ENCODE measurements at places on chromosomes 3 and 15.

DNA sequence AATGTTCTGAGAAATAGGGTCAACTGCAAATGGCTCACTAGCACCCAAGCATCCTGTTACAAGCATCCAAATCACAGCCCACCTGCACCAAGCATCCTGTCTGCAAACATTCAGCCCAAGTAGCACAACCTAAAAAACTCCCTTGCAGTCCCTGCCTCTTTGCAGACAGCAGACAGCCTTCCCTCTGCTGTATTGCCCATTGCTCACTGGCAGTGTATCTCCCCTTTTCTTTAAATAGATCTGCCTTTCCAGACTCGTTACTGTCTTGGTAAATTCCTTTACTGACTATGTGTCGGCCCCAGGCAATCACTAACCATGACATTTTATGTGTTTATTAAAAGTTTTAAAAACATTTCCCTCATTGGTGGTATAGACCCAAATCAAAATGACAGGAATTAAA is 155.4 kb downstream of the ADAMTSL3 start:
- DNase-seq: no peak

- no peak for DNase-seq
These were observed 230.2 kb downstream of the GBE1 start for GRCh38 chr3:81531263-81531662.

DNA sequence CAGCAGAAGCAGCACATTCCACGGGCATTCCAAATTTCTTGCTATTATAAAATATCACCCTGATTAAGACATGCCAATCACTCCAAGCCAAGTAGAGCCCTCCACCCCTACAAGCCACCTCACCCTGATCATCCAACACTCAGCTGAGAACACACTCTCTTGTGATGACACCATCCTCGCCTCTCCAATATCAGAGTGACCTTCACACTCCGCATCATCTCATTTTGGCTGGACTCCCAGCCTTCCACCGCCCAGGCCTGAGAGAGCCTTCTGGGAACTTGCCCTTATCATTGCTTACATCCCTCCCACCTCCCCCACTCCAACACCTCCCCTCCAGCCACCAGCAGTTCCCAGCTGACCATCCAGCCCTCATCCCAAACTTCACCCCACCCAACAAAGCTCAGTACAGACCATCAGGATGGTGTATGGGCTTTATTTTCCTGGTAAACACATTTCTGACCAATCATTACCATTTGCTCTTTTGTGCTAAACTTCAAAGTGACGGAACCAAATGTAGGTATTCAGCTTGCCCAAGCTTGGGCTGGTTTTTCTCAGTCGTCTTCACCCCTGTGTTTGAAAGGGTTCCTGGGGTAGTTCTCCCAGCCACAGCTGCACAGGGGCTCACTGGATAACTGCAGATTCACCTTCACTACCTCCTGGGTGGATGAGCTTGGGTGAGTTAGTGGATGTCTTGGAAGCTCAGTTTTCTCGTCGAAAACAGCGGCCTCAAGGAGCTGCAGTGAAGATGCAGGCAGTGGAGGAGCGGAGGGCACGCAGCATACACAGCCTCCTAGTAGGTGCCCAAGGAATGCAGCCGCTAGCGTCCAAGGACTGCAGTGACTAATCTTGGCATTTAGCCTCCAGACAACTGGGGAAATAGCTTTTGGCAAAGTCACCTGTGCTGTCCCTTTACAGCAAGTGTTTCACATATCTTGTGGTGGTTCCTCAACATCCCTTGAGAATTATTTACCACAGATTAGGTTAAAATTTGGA is 115.1 kb downstream of the LIPC start:
- no peak for DNase-seq

DNA sequence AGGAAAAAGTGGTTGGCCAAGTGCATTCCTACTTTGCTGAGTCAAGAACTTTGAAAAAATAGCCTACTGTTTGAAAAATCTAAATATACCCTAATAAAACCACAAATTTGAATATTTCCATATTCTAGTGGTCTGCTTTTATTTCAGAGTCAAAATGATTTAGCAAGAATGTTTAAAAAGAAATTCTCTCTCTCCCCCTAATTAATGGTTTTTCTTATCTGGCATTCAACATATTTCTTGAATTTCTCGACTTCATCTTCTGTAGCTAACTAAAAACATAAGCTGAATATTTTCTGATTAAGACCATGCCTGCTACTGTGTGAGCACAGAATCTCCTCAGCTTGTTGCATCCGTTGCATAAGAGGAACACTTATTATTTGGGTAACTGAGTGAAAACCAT is 563.5 kb upstream of the TBL1XR1 start:
- DNase-seq: no peak

GRCh38 chr3:27253391-27253790 is 115.8 kb downstream of the NEK10 start:
- no peak for DNase-seq

- no peak for DNase-seq
These were observed 48.4 kb downstream of the DTWD1 start for GRCh38 chr15:49669288-49669687.

- no peak for DNase-seq
These were observed 13.9 kb downstream of the STAC start for GRCh38 chr3:36394176-36394575.

Data from DMS79 (cell line).